ENCODE measurements at places on chromosomes 2 and 18.
A peak's percentile ranks its signal among the peaks of the same experiment; 100 is the strongest.

GRCh38 chr18:59249199-59249774 lies 24.0 kb downstream of the RAX start:
- DNase-seq: peak; percentile 81

- no peak for DNase-seq
Observed at GRCh38 chr2:65313126-65313953, 85.7 kb downstream of the ACTR2 start.

DNA sequence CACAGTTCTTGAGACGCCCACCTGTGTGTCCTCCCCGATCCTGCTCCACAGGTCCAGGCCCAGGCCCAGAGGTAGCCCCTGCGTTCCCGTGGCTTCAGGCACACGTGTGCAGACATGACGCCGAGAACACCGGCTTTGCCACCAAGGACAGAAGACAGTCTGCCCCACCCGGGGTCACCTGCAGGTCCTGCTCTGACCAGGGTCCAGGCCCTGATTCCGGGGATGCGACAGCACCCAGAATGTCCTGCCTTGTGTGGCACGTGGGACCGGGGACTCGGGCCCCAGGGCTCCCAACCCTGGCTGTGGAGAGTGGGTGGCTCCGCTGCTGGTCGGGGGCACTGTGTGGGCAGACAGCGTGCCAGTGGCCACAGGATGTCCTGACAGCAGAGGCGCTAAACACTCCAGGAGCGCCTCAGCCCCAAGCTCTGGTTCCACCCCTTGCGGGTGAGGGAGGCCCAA lies 36.9 kb downstream of the ADI1 start:
- no peak for DNase-seq

- no peak for DNase-seq
Observed at GRCh38 chr2:160076914-160077313, 14.5 kb upstream of the PLA2R1 start.

DNA sequence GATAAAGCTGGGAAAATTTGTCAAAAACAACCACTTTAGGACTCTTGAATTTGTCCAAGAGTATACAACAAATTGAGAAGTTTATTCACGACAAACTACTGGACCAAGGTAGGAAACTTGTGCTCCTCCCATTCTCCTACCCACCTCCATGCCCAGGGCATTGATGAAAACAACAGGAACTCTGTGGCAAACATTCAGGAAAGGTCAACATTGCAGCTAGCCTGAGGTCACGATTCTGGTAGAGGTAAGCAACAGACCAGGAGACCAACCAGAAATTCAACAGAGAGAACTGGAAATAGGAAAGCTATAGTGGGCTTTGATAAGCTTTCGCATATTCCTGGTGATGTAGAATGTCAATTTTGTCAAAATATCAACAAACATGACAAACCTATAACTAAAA lies 209.1 kb upstream of the CTAGE1 start:
- no peak for DNase-seq

DNA sequence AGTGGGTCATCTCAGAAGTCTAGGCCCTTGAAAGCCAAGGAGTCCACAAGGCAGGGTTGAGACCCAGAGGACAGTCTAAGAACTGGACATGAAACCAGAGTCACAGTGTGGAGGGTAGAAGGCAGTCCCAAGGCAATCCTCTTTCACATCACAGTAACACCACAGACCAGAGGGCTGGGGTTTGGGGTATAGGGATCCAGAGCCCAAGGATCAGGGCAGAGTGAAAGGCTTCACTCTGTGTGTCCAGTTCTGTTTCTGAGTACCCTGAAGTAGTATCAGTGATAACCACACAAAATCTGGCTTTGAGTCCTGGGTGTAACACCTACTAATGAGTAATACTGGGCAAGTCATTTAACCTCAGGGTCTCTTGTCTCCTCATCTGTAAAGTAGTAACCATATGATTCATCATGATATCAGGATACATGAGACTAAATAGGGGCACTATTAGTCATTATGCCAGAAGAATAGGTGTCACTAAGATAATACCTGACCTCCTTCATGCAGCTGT lies 91.0 kb downstream of the ICA1L start:
- DNase-seq: peak; percentile 45

DNA sequence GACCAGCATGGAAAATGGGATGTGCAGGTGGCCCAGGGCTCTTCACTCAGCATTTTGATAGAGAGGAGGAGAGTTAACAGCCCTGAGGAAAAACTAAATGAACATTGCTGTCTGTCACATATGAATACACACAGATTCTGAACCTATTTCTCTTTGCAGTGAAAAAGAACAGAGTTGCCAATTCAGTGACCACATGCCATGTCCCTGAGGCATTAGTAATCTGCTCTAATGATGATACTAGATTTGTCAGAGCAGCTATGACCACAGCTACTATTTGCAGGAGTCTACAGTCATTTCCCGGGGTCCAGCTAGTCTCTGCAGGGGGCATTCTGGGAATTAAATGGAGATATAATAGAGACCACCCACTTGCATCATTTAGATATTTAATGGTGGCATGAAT lies 267.6 kb downstream of the TMX3 start:
- DNase-seq: peak; percentile 57

DNA sequence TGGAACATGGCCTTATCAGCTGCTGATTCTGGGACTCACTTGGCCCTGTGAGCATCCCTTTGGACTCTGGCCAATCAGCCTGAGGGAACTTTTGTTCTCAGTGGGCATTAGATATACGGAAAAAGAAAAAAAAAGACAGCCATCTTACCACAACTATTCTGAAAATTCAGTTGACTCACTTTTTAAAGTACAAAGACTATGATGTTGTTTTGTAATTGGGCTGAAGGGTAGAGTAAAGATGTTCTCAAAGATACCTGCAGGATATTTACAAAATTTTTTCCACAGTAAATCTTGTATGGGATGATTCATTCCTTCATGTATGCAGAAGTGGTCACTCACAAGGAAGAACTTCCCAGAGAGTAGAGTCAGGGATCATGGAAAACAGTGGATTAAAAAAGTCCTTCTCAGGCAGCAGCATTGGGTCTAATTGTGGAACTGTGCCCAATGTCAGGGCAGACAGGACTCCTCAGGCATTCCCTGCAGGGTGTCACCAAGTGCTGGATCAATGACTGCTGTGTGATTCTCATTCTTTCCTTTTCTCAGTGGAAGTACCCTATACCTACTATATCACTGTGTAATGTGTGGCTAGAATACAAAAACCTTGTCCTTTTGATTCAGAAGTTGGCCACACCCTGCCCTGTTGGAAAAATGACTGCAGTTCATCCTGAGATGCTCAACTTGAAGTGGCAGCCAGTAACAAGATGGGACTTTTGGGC lies 35.4 kb downstream of the SULT1C4 start:
- peak; percentile 99 for DNase-seq

DNA sequence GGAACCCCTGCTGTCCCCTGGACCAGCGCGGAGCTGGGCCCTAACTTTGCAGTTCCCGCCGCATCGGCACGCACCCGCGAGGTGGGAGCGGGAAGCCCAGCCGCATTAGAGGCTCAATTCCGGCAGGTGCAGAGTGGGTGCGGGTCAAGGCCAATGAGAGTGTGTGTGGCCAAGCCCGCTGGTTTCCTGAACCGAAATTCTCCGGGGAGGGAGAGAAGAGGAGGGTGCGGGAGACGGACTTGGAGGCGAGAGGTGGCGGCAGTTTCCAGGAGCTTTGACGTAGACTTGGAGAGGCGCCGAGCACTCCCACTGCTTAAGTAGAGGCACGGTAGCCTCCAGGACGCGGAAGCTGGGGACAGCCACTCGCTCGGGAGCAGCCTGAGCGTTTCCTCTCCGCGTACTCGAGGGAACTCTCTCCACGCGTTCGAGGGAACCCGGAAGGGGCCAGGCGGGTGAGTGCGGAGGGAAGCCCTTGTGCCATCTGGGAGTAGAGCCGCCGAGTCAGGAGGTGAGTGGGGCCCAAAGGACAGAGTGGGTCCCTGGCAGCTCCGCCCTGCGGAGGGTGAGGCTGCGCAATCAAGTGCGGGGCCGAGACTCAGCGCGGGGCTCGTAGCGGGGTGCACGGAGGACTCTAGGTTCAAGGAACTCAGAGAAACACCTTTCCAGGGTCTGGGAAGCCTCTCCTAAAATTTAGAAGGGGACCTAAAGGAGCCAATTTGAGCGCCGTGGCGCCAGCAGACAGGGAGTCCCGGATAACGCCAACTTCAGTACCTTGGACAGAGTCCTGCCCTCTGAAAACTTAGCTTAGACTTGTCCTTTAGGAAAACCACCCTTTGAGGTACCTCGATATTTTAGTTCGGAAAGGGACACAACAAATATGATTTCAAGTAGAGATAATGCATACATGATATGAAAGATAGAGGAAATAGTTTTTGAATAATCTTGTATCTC lies at the start of gene FAM237A:
Gene FAM237A (plus strand): TSS at position 413 of the 951 bp plus-strand sequence. CDS start 1,750 bp downstream, outside the sequence.
- DNase-seq: peak; percentile 78

DNA sequence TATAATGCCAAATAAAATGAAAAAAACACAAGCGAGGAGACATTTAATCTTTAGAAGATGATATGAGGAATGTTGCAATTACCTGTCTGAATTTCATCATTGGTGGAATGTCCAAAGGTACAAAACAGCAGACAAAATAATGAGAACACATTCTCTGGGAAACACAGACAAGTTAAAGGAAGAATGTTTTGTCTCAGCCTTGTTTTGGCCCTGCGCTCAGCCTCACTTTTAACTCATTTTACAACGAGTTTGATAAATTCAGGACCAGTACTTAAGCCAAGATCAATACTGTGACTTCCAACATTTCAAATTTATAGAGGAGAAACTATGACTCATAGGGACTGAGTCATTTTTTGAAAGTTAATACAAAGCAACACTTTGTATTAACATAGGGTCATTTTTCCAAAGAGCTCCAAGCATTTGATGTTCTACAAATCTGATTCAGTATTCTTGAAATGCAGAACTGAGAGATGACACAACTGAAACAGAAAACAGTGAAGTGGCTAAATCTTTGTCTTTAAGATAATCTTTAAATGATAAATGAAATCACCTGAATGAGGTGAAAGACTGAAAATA lies 833.2 kb upstream of the CHAC2 start:
- DNase-seq: peak; percentile 50

DNA sequence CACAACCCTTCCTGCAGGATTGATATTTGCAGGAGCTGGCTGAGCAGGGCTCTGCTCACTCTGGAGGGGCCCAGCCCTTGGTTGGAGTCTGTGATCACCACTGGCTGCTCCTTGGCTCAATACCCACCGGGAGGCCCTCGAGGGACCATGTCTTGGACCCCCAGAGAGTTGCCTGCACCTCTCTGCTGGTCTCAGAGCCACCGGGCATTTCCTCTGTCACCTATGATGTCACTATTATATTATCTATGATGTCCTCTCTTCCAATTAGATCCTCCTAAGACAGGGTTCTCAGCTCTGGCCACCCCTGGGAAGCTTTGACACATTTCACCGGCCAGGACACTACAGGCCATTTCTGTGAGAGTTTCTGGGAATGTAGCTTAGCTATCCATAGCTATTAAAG lies 113.1 kb downstream of the PDCL3 start:
- DNase-seq: no peak
